ENCODE measurements at places on chromosomes 7 and 10.
A peak's percentile ranks its signal among the peaks of the same experiment; 100 is the strongest.

- DNase-seq = no peak
Observed at GRCh38 chr10:5742116-5742515, 57.5 kb downstream of the TASOR2 start.

- peak; percentile 31 for DNase-seq
Observed at GRCh38 chr10:3781468-3782145, 3.4 kb downstream of the KLF6 start.

DNA sequence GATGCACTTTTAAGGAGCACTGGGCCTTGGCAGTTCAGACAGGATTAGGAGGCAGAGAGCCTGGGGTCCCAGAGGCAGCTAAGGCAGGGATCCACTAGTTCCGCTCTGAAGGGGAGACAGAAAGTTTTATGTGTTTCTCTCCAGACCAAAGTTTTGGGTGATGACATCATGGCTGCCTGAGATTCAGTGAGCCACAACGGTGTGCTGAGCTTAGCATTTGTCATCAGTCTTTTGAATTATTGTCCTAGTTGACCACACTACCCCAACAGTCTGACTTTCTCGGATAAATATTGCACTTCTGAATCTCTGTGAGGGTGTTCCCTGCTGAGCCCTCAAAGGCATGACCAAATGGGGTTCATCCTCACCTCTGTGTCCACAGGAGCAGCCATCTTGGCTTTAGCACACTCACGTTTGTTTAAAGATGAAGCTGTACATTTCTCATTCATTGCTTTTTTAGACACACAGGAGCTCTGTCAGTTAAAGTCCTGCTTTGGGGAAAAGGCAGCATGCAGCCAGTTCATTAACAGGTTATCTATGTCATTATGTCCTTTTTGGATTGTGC, 297.7 kb upstream of the LRGUK start:
- DNase-seq = no peak

DNA sequence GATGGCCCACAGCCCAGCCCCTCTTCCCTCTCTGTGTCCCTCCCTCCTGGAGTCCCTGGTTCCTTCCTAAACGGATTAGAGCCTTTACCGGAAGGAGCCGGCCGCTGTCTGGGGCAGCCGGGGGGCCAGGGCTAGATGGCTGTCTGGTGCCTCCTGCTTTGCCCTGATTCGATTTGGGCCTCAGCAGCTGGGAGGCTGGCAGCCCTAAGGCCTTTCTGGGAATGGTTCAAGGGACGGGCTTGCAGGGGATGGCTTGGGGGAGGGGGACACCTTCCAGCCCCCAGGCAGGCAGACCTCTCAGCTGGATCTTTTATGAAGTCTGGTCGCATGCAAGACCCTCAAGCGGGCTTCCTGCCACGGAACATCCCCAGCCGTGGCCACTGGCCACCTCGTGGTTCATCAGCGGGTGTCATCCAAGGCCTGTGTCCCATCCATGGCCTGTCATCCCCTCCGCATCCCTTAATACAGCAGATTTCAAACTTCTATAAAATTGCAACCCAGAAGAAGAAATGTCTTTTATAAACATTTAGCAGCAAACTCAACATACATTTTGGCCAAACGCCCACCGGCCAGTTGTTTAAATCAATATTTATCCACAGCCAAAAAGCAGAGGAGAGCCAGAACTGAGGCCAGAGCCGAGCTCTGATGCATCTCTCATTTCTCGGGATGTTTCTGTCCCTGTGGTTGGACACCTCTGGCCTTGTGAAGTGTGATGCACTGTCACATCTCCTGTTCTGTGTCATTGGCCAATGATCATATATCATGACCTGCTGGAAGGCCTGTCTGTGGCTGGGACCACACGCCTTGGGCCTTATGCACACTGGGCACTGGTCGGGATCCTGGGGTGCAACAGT, 52.0 kb downstream of the GTF2IRD1 start:
- no peak for DNase-seq

DNA sequence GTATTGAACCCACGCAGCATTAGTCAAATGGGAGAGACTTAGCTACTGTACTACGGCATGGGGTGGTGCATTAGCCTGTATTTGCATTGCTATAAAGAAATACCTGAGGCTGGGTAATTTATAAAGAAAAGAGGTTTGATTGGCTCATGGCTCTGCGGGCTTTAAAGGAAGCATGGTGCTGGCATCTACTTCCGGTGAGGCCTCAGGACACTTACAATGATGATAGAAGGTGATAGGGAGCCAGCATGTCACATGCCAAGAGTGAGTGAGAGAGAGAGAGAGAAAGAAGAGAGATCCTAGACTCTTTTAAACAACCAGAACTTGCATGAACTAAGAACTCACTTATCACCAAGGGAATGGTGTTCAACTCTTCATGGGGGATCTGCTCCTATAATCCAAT, 27.2 kb upstream of the CREB3L2 start:
- no peak for DNase-seq

GRCh38 chr10:4246881-4247358, 461.9 kb upstream of the KLF6 start:
- DNase-seq = no peak

GRCh38 chr7:31814187-31814586, 127.2 kb downstream of the PPP1R17 start:
- DNase-seq = no peak

DNA sequence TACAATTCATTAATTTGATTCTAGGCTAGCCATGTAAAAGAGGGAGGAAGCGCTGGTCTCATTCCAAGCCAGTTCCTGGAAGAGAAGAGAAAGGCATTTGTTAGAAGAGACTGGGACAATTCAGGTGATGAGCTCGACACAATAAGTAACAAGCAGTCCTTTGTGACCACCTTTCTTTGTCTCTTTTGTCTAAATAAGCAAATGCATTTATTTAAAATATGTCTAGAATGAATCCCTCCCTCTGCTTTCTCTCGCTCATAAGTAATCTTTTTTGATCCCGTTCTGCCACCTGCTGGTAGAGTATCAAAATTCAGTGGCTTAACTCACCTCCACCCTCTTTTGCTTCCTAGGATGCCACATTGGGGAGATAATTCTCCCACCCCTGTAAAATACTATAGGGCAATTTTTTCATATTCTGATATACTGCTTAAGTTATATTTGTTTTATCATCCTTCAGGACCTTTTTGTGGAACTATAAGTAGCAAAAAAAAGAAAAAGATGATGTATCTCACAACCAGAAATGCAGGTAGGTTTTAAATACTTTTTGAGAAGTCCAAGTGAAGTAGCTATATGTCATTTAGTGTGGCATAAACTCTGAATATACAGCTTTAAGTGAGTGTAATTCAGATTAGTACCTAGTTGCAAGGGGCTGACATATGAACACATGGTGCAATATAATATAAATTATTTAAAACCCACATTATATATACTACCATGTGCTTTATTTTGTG, 91.5 kb downstream of the GSDME start:
- peak; percentile 26 for DNase-seq

- no peak for DNase-seq
Observed at GRCh38 chr10:104450954-104451353, 97.3 kb downstream of the CFAP58 start.

DNA sequence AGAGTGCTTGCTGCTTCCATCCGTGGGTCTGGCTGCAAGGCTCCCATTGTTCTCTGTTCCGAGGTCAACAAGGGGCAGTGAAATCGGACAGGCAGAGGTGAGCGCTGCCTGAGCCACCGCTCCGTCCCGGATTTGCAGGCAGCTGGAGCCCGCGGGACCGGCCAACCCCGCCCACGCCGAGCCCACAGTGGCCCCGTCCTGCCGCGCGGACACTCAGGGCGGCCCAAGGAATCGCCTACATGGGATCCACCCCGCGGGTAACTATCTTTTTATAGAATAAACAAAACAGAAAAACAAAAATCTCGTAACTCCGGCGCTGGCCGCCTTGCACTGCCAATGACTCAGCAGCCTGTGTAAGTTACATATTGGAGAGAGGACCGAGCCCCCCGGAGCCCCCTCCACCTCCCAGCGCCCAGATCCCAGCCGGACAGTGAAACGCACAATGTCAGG, 1.9 kb downstream of the BNIP3 start:
- no peak for DNase-seq

GRCh38 chr10:16195178-16195769, 241.5 kb upstream of the PTER start:
- DNase-seq = no peak

GRCh38 chr7:7737674-7738073, 19.3 kb upstream of the RPA3 start:
- DNase-seq = no peak

GRCh38 chr10:127524229-127524628, 24.9 kb upstream of the NPS start:
- DNase-seq = no peak

DNA sequence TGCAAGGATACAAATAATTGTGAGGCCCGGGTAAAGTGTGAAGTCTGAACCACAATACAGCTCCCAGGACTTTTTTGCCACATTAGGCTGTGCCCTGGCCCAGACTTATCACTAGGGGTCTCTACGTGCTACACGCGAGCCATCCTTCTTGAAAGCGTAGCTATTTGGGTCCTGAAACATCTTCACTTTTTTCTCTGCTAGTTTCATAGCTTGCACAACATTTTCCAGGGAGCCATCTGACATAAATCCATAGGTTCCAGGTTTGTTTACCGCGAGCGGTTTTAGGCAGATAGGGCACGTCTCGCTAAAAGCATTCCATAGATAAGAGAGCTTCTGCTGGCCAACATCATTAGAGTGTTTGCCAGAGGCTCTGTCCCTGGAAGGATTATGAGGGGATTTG, 226.5 kb downstream of the RPS24 start:
- DNase-seq = no peak

GRCh38 chr10:69502589-69502988, 51.3 kb downstream of the TSPAN15 start:
- no peak for DNase-seq

DNA sequence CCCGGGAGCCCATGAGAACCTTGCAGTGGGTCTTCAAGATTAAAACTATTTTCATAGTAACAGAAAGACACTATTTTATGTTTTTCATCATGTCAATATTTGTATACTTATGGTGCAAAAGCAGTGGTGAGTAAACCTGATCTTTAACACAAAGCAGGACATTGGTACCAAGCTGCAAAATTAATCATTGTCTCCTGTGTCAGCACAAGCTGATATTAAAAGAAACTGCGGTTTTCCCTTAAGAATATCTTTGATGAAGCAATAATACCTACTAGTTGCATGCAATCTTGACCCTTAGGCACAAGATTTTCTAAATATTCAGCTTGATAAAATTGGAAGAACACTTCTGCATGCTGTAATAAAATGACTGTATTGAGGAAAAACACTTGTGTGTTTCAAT, 121.7 kb downstream of the MDFIC start:
- no peak for DNase-seq

- DNase-seq = no peak
Observed at GRCh38 chr7:151537818-151538561, 18.3 kb upstream of the RHEB start.

- DNase-seq = no peak
Observed at GRCh38 chr10:114068054-114068707, 24.5 kb downstream of the ADRB1 start.

GRCh38 chr10:93403152-93404047, 78.7 kb downstream of the MYOF start:
- no peak for DNase-seq

DNA sequence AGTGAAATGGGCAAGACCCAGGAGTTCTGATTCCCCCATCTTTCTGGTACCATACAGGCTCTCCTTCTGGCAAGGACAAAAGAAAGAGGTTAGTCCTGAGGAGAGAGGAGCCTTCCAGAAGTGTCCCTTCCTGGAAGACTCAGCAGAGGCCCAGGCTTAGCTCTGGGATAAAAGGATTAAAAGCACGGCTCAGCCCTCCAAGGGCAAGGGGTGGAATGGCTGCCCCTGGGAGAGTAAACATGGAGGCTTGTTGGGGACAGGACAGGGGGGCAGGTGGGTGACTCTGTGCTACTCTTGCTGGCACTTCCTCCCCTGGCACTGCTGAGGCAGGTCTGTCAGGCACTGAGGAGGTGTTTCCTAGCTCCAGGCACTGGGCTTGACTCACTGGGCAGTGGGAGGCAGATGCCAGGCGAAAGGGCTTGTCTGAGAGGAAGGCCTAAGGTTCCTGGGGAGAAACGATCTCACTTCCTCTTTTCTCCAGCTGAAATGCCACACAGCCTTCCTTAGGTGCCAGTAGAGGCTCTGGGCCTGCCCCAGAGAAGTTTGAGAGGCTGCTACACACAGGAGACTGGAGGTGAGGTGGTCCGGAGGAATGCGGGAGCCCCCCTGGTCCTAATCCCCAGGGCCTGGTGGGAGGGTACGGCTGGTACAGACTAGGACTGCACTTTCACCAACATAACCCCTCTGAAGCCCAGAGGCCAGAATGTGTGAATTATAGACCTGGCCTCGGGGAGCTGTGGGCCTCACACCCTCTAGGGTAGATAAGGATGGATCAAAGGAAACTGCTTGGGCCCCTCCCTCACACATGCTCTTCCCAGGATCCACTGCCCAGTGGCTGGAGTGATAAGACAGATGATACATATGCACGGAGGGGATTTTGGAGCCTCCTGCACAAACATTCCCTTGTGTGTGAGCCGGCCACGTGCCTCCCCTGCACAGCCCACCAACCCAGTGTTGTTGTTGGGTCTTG, 63.2 kb upstream of the PODXL start:
- no peak for DNase-seq

DNA sequence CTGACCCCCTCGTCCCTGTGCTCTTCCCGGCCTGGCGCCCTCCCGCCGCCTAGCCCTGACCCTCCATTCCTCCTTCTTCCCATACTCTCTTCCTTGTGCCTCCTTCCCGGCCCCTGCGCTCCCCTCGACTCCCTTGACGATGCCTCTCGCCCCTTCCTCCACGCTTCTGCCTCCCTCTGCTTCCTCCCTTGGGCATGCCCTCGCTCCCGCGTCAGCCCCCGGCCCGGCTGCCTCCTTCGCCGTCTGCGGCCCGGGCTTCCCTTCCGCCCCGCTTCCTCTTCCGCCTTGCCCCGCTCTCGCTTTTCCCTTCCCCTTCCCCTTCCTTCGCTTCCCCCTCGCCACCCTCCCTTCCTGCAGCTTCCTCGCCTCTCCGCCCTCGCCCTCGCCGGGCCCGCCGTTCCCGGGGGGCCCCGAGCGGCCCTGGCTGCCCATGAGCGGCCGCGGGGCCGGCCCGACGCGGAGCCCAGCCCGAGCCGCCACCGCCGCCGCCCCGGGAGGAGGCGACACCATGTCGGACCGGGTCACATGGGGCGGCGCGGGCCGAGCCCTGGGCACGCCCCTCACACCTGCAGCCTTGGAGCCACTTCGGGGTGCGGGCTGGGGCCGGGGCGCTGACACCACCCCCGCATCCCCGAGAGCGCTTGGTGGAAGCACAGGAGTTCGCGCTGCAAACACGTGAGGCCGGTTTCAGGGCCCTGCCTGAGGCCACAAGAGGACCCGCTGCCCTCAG, at the start of gene FBXW4:
FBXW4 (minus strand) TSS at position 497 of the 730 bp plus-strand sequence; CDS start at position 432, 65 bp downstream.
- peak; percentile 77 for DNase-seq

DNA sequence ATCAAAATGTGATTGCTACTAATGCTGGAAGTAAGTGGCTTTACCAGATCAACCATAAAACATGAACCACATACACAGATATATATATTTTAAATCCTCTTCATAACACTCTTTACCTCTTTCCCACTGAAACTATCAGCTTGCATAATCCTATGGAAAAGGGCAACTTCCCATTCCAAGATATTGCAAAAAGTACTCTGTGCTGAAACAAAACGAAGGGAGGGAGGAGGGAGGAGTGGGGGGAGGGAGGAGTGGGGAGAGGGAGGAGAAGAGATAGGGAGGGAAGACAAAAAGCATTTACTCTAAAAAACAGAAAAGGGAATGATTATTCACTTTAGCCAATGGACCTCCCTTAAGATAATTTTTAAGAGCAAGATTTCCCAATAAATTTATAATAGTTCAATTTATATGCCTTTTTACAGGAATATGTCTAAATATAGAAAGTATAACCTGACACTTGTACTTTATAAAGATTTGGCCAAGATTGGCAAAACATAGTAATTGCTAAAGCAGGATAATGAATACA, 344.8 kb upstream of the NFE2L3 start:
- no peak for DNase-seq

Measured in activated naive CD4-positive, alpha-beta T cell treated with anti-CD3 and anti-CD28 coated beads, Interleukin-2, amount 50 U/mL, for 16 hours (primary cell).